ENCODE measurements at places on chromosomes 2 and 18.

DNA sequence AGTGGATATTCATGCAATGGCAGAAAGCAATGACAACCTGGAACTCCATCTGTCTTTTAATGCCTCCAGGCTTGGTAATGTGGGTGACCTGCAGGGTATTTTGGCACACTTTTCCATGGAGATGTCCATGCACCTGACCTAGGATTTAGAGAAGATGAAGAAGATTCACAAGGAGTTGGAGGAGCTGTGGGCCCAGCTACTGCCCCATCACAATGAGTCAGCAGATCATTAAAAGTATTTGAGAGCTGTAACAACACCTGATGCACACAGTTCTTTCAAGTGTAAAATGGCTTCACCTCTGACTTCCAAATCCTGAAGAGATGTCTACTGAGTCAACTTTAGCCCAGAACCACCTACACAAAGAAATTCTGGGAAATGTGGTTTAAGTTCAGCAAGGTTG is 22.1 kb upstream of the OSR1 start:
- DNase-seq, result no peak

DNA sequence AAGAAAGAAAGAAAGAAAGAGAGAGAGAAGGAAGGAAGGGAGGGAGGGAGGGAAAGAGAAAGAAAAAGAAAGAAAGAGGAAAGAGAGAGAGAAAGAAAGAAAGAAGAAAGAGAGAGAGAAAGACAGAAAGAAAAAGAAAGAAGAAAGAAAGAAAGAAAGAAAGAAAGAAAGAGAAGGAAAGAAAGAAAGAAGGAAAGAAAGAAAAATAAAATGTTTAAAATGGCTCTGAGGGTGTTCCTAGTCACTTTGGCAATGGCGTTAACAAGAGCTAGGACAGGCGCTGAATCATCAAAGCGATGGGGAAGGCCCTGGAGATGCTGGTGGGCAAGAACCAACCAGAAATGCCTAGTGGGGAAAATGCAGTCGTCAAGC is 77.8 kb upstream of the GPC1 start:
- DNase-seq, result no peak

DNA sequence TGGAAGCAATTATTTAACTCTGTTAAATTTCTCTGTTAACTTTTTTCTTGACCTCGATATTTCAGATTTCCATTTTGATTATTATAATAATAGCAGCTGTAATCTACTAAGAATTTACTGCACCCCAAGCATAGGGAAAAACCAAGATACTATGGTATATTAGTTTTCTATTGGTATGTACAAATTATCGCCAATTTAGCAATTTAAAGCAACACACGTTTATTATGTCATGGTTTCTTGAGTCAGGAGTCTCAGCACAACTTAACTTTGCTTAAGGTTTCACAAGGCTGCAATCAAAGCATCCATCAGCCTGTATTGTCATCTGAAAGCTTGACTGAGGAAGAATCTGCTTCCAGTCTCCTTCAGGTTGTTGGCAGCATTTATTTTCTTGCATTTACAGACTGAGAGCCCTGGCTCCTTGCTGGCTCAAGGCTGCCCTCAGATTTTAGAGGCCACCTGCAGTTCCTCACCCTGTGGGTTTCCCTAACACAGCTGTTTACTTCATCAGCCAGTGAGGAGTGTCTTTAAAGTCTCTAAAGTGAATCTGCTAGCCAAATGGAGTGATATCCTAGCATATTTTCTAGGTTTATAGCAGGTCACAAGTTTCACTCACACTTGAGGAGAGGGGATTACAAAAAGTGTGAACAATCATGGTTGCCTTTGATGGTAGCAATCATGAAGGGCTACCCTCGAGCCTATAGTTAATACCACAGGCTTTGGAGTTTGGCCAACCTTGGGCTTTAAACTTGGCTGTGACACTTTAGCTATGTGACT is 4.4 kb upstream of the VPS54 start:
- DNase-seq, result no peak

DNA sequence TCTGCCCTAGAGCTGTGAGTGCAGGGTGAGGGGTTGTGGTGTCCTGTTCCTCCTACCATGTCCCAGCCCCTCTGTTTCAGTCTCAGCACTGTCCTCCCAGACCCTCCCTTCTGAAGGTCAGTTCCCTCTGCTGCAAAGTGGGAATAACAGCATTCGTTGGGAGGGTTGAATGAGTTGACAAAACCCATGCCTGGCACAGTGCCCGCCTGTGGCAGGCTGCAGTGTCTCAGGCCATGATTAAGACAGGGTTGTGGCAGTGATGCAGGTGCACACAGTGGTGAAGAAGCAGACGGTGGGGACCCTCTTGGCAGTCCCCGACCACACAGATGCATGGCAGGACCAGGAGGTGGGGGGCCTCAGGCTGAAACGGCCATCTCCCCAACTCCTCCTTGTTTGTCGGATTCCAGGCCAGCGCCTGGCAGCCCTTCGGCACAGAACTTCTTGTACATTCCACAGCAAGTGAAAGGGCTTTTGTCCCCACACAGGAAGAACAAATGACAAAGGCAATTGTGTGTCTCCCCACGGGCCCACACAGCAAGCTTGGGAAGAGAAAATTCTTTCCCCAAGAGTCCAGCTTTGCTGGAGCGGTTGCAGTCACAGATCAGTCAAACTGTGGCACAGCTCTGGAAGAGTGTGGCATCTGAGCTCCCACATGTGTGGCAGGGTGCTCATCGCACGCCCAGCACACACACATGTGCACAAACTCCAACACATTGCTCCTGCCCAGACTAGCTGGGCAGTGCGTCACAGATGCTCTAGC is 92.0 kb upstream of the MSH2 start:
- DNase-seq, result no peak

DNA sequence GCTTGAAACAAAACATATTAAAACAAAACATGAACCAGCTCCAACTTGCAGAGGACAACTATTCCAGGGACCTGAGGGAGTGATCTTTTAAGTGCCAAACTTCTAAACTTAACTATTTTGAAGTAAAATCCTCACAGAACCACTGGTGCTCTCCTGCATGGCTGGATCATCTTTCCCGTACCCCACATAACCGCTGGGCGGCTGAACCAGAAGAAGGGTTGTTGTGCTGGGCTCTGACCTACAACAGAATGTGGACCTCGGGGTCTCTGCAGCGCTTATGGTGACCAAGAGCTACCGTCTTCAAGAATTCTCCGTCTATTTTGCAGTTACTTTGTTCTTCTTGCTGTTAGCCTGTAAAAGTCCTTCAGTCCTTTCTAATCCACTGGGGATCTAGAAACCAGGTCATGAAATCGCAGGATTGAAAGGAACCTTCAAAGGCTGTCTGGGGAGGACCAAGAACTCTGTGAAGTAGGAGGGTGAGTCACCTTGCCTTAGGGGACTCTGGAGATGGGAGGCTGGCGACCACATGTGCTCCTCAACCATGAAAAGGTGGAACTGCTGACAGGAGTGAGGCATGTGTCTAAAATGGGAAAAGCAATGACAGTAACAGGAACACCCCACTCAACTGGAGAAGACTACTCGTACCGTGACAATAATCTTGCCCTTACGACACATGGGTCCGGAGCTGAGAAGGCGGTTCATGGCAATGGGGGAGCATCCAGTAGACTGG is 46.6 kb downstream of the HDLBP start:
- DNase-seq, result no peak

DNA sequence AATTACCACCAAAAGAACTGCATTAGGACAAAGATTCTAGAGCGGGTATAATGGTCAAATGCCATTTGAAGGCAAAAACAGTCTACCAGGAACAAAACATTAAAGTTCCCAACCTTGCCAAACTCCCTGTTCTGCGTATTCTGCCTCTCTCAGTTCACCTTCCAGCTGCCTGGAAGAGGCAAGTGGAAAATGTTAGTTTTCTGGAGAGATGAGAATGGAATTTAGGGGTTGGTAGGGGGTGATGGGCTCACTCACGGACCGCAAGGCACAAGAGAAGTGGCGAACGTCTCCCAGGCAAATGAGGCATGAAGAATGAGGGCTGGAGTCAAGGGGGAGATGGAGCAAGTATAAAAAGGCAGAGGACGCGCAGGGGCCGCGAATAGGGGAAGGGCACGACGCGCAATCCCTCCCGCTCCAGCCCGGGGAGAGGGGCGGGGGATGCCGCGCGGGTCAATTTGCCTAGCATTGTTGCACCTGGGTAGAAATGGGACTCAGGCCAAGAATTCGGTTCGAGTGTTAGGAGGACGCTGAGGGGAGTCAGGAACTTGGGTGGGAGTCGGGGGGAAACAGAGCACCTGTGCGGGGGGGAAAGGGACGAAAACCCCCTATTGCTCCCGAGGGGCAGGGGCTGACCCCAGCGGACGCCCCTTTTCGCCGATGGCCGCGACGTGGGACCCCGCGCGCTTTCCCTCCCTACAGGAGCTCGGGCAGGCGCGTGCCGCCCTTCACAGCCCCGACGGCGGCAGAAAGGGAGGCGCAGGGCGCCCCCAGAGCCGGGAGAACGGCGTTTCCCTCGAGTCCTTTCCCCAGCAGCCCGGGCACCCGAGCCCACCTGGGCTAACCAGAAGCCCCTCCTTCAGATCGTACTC is 573 bp downstream of the PAIP2B start:
- DNase-seq, result no peak

GRCh38 chr2:184875212-184875611 is 276.9 kb downstream of the ZNF804A start:
- DNase-seq, result no peak

GRCh38 chr2:98546186-98546585 is 62.1 kb downstream of the COA5 start:
- no peak for DNase-seq

DNA sequence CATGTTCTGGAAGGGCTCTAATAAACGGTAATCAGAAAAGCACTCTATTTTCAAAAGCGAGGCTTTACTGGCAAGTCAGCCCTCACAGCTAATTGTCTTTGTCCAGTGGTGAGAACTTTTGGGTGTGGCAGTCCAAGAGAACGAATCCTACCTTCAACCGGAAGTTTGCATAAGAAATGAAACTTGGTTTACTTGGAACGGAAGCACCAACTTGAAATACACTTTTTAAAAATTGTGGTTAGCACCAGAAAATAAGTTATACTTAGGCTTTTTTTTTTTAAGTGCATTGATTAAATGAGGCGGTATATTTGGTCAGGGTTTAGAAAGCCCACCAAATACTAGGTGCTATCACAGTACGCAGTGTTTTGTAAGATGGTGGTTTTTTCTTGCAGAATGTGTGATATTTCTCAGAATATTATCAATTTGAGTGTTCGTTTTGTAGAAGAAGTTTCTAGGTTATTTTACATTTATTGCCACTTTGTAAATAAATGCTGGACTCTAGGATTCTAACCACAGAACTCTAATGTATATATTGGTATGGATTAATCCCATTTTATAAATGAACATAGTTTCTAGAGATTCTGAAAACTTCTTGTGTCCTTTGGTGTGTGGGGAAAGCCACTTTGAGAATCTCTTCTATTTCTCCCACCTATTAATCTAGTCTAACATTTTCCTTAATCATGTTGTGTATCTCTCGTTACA is 1.2 kb downstream of the MYL12A start:
- DNase-seq, result no peak

DNA sequence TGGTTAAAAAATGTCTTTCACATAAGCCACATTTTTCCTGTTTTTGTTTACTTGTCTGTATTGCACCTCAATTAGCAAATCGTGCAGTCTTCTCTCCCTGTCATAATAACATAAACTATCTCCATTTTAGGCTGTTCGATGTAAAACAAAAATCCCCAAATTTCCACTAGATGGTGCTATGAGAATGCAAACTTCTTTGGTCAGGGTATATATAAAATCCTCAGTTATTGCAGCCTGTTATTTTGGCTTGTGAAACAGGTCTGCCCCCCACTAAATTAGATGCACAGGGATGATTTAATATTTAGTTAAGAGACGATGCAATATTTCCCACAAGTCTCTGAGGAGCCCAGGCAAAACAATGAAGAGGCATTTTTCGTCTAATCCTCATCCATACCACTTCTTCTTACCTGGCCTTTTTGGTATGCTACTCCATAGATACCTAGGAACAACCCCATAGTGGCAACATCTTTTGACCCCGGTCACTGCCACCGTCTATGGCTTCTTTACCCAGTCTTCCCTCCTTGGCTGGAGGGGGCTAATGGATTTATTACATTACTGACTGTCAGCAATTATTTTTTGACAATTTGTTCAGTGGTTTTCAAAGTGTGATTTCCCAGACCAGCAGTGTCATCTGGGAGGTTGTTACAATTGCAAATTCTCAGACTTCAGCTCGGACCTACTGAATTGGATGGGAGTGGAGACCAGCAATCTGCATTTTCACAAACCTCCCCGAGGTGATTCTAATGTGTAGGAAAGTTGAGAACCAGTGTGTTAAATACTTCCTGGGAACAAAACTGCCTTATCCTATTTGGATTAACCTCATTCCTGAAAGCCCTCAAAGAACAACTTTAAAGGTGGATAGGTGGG is 117.4 kb upstream of the CWC22 start:
- DNase-seq, result no peak

DNA sequence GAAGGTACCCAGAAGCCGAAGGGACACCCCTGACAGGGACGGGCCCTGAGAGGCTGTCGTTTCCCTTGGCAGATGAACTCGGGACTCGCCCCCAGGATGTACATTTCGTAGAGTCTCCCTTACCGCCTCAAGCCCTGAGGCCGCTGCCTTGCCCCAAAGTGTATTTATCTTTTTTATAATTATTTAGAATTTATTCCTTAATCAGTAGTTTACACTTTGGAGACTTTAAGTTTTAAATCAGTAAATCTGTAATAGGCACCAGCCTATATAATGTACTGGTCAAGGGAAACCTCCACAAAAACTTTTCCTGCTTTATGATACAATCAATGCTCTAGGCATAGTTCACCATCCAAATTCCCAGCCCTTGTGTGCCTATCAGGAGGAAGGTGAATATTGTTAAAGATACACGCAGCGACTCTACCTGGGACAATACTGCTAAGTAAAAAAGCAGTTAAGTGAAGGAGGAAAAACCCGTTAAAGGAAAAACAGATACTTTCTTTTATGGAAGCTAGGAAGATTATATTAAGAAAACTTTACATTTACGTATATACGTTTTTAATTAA is 848 bp downstream of the VRK2 start:
- no peak for DNase-seq

GRCh38 chr2:186771850-186772463 is 77.0 kb downstream of the ZSWIM2 start:
- no peak for DNase-seq

DNA sequence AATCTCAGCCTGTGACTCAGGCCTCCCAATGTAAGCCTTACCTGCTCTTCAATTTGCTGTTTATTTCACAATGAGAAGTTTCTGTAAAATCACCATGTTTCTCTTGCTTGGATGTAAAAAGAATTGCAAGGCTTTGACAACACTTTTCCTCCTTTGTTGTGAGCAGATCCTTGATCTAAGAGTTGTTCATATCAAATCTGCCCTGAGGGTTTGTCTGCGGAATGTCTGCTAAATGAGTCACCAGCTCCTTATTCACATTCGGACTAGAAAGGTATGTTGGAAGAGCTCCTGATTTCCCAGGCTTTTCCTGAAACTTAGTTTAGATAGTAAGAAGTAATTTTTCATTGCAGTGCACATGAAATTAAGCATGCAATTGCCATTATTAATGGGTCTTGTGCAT is 268.2 kb upstream of the TCF4 start:
- no peak for DNase-seq

DNA sequence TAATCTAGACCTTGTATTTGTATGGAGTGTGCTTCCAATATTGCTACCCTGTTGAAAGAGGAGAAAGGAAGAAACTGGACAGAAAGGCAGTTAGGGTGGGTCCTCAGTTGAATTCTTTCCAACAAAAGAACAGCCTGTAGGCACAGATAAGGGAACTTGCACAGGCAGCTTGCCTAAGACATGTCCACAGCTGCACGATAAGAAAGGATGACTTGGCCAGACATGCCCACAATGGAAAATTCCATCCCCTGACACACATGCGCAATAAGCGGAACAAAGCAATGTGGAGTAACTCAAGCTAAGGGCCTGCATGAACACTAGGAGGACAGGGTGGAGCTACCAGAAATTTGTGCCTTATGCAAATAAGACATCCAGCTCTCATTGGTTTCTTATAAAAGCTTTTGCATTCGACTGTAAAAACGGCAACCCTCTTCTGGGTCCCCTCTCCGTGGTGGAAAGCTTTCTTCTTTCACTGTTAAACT is 1084.7 kb upstream of the NXPH2 start:
- DNase-seq, result no peak

Measured in NCI-H187 treated with DMSO at 0.1 percent for 48 hours (cell line).